ENCODE measurements at places on chromosomes 6 and 20. TPM values are rescaled to one million over a fixed set of nuclear protein-coding genes. Genes with fewer than 3 reads are reported as not detected.
A peak's percentile ranks its signal among the peaks of the same experiment; 100 is the strongest.

Gene IMPG1
- not detected for total RNA-seq

Gene RSPH9
- total RNA-seq, result not detected

- DNase-seq, result no peak
Measured at GRCh38 chr6:54515013-54515412, 206.8 kb downstream of the TINAG start.

Gene MUCL3
- total RNA-seq, result under 0.01 TPM

DNA sequence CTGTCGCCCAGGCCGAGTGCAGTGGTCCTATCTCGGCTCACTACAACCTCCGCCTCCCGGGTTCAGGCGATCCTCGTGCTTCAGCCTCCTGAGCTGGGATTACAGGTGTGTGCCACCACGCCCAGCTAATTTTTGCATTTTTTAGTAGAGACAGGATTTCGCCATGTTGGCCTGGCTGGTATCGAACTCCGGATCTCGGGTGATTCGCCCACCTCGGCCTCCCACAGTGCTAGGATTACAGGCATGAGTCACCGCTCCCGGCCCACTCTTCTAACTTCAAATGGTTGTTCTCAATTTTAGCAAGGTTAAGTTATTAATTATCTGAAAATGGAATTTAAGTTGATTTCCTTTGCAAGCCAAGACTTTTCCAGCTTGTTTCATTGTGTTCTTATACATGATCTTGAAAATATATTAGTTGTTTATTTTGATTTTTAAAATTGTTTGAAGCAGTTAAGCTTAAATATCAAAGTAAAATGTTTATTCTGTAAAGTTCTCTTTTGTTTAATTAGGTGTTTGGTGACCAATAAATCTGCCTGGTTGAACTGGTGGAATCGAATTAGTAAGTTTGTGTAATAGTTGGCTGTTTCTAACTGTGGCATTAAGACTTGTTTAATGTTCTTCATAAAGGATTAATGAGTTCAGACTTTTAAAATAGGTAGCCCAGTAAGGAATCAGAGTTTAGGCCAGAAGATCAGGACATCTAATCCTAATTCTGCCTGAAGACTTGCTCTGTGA is 2.3 kb downstream of the PM20D2 start:
- no peak for DNase-seq

GRCh38 chr6:4404415-4404814 is 269.0 kb upstream of the ECI2 start:
- no peak for DNase-seq

Gene LGSN
- 0.26 TPM for total RNA-seq

DNA sequence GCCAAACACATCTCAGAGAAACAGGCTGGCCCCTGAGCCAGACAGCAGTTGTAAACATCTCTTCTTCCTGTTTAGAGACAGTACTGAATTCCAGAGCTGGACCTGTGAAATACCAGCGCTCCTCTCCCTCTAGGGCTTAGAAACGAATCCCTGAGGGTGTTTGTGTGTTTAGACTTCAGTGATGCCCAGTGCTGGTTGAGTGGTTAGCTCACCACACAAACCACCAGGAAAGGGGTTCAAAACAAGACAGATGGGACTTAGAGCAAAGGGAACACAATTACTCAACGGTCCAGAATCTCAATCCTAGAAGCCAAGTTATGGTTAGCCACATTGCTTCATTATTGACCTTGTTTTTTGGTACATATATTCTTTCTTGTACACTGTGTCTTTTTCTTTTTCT is 108.7 kb upstream of the TMEM170B start:
- no peak for DNase-seq

DNA sequence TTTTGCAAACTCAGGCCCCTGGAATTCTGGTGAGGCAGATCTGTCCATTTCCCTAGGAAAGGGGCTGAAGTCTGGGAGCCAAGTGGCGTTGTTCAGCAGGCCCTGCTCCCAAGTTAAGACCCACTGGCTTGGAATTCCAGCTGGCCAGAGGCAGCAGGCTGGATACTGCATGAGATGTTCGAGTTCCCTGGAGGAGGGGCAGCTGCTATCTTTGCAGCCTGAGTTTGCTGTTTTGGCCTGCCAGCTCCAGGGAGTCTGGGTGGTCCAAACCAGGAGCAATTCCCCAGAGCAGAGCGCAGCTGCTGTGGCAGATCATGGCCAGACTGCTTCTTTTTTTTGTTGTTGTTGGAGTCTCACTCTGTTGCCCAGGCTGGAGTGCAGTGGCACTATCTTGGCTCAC is 18.2 kb upstream of the PGK2 start:
- no peak for DNase-seq

- DNase-seq, result peak; percentile 85
Measured at GRCh38 chr20:35263532-35264341, 14.2 kb downstream of the MMP24OS start.

DNA sequence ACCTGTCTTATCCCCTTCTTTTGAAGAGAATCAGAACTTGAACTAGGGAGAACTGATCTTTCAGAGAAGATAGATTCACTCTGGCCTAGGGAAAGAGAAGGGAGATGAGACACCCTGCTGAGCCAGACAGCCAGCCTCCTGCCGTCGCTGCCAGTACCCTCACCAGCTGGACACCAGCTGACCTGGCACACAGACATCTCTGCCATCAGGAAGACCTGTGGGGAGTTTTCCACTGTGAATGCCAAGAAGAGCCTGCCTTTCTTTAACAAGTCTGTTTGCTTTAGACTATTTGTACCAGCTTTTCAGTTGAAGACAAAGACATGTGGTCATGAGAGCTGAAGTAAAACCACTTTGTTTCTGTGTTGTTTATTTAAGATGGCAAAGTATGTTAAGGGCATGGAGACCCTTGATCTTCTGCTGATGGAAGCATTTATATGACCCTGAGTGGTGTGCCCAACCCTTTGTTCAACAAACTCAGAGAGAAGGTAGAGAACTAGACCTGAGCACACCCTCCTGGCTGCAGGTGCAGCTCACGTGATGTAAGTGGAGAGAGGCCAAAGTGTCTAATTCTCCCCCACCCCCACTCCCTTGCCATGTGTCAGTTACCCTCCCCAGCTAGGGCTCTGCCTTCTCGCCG is 82.3 kb upstream of the SLC24A3 start:
- DNase-seq, result no peak

- no peak for DNase-seq
Measured at GRCh38 chr6:136633355-136633754, 83.1 kb upstream of the MAP7 start.

Gene SIGLEC1
- total RNA-seq, result 2.1 TPM

GRCh38 chr6:3940703-3941102 is 91.5 kb downstream of the FAM50B start:
- no peak for DNase-seq

- DNase-seq, result no peak
Measured at GRCh38 chr6:156347246-156347645, 429.9 kb upstream of the ARID1B start.

Gene ANKRD6
- 16.9 TPM for total RNA-seq

- DNase-seq, result no peak
Measured at GRCh38 chr6:133441491-133441890, 200.3 kb downstream of the EYA4 start.

DNA sequence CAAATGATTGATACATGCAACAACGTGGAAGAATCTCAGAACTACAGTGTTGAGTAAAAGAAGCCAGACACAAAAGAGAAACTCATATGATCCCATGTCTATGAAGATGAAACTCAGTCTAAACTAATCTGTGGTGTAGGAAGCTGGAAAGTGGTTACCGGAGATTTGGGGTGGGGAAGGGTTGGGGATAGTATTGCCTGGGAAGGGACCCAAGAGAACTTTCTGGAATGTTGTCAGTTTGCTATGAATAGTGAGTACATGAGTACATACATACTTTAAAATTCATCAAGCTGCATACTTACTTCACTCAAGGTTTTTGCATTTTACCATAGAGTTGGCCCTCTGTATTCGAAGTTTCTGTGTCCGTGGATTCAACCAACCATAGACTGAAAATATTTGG is 106.0 kb downstream of the SAMD5 start:
- DNase-seq, result no peak

DNA sequence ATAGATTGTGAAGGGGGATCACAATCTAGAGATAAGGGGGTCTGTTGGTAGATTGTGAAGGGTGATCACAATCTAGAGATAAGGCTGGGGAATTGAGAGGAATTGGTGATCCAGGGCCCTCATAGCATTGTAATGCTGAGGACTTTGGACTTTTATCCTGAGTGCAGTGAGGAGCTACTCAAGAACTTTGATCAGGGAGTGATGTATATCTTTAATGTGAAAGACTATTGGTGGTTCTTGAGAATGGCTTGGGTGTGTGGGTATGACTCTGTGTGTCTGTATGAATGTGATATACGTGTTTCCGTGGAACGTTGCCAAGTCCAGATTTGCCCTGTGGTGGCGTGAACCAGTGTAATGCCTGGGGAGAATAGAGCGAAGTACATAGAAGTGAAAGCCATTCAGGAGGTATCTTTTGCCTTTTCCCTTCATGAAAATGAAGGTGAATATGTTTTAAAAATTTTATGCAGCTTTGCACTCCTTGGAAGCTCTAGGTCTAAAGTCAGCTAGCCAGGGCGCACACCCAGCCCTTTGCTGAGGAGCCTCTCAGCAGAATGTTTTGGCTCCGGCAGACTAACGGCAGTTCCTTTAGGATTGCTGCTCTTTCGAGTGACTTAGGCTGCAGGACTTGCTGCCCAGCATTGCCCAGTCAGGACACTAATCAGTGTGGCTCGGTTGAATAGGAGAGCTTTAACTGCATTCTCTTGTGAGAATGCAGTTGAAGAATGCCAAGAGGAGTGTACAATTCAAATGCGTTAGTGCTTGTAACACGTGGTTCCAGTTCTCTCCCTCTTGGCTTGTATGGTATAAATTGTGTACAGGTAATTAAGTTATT is 3.5 kb downstream of the ZFAND3 start:
- peak; percentile 29 for DNase-seq

DNA sequence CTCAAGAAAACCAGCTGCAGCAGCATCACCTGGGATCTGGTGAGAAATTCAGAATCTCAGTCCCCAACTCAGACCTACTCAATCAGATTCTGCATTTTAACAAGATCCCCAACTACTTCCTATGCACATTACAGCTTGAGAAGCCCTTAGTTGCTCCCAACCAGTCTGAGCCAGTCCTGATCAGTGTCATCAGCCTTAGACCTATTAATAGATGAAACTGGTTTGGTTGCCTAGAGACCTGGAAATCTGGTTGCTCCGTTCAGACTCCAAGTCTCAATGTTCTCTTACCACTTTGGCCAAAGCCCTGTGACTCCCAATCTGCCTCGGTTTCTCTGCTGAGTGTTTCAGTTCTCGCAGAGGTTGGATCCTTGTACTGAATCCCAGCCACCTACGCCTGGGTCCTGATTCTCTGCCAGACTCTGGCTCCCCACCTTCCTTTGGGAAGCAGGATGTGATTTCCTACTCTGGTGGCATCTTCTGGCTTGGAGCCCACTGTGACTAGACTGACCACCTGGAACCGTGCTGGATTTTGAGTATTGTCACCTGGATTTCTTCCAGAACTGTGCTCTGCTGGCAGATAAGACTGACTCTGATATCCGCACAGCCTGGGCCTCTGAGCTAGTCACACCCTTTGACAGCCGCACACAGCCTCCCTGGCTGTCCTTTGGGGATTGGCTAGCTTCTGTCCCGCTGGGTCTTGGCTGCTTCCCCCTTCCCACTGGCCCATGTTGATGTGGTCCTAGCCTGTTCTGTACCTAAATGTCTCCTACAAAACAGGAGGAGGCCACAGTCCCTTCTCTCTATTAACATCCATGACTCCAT is 20.3 kb upstream of the ATXN1 start:
- DNase-seq, result peak; percentile 11

- no peak for DNase-seq
Measured at GRCh38 chr6:149405823-149406765, 6.0 kb downstream of the SUMO4 start.

Gene SUMO4
- total RNA-seq, result not detected

DNA sequence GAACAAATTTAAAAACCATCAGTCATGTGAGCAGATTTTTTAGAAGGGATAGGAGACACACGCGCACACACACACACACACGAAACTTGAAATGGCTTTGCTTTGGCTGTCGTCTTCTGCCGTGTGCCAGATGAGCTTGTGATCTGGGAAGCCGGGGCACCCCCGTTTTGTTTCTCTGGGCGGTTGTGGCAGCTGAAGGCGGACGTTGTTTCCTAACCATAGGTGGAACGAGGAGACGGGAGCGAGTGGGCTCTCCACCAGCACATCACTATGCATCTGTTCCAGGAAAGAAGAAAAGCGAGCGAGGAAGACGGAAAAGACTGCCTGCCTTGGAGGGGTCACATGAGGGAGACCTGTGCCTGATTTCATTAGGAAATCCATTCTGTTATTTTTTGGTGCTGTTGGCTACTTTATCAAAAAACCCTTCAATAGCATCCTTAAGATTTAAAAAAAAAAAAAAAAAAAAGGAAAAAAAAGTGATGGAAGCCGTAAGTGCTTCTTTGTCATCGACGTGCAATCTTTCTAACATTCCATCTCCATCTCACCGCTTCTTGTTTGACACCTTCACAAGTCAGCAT is 142.1 kb downstream of the DTNBP1 start:
- DNase-seq, result no peak

DNA sequence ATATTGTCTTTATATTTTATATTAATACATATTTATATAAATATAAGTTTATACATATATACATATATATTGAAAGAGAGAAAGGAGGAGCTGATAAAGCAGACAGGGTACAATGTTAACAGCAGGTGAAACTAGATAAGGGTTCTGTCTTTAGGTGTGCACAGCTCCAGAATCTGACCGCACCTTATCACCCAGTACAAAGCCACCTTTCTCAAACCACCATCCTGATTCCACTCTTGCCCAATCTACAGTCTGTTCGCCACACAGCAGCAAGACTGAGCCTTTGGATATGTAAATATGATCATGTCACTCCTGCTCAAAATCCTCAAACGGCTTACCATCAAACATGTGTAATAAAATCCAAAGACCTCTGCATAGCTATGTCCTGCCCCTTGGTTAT is 34.7 kb upstream of the ASCC3 start:
- no peak for DNase-seq

DNA sequence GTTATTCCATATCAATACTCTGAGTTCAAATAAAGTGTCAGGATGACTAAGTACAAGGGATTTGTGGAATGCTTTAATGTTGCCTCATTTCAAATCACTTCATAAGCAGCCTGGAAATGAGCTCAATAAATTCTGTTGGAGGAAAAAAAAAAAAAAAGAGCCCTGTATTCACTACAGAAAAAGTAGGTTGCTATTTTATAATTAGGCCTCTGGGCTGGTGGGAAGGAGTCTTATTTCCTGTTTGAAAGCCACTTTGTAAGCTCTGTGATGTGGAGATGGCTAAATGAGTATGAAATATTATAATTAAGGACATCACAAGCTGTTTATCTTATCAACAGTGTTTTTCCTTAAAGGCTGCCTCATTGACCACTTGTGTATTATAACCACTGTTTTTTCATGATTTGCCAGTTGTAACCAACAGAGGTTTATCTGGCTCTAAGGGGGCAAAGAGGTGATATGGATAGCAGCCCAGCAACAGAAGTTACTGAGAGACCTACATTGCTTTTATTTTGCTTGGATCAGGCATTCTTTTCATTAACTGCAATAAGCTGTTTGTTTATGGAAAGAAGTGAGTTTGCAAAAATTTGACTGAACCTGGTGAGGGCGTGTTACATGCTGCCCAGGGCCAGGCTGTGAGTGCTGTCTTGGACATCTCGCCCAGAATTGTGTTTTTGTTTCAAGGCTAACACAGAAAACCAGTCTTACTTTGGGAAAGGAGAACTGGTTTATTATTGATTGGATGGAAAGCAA is 563.3 kb upstream of the MAP3K7 start:
- no peak for DNase-seq

GRCh38 chr6:9064156-9064555 is 628.8 kb upstream of the SLC35B3 start:
- no peak for DNase-seq

Data from body of pancreas (tissue), 4 donors.